ENCODE measurements at places on chromosomes 3 and 15. TPM values are rescaled to one million over a fixed set of nuclear protein-coding genes. Genes with fewer than 3 reads are reported as not detected.

DNA sequence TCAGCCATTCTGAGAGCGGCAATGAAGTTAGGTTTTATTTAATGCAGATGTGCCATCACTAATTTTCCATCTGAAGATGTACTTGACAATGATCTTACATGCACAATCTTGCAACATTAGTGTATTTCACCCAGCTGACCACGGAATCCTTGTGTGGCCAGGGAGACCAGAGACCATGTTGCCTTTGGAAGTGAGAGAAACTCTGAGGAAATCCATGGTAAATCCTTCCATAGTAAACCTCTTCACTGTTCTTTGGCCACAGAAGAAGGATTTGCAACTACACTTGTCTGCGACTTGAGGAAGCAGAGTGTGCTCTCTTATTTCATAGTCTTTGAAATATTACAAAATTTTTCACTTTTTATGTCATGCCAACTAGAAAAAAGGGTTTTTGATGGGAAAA lies 128.4 kb upstream of the IGSF10 start:
- DNase-seq: no peak

DNA sequence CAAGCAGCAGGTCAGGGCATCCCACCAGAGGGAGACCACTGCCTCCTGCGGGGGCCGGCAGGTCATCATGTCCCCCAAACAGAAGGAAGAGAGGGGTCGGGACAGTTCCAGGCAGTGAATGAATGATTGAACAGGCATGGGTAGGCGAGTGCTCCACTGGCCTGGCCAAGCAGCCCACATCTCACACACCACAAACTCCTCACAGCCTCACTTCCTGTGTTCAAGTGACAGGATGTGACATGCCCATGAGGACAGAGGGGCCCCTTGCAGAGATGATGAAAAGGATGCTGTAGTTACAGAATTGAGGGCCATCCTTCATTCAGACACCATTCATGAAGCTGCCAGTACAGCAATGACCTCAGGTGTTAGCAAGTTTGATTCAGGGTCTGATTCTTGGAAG lies 3.7 kb downstream of the IQSEC1 start:
- DNase-seq: no peak

- peak; percentile 99 for DNase-seq
These were observed 23.1 kb downstream of the ANXA2 start for GRCh38 chr15:60374628-60375081.

DNA sequence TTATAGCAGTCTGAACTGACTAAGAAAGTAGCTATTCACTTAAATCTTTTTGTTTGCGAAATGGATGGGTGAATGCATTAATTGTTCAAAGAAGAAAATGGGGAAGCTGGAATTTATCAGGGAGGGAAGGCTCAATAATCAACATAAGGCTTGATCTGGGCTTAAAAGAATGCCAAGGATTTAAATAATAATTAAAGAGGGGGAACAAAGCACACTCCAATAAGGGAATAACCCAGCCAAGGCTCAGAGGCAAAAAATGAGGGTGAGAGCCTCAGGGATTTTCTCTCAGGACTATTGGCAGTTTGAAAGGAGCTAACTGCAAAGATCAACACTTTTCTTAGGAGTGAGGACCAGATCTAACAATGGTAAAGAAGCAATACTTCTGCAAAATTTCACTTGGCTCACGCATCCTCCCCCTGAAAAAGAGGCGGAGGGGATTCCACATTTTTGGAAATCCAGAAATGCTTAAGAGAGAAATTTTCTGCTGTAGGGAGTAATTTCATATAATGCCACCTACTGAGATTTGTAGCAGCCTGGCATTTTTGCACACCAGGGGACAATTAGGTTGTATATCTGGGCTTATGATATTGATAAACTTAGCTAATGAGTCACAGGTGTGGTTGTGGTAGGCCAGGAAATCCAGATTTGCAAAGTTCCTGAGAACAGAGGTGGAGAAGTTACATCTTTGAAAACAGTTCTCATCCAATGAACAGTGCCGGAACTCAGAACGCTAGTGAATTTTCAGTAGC lies 405.1 kb downstream of the TUSC7 start:
- DNase-seq: no peak

- DNase-seq: no peak
These were observed 193.7 kb downstream of the WDR72 start for GRCh38 chr15:53565721-53566120.

GRCh38 chr3:179733797-179734196 lies 81.0 kb downstream of the USP13 start:
- DNase-seq: no peak

DNA sequence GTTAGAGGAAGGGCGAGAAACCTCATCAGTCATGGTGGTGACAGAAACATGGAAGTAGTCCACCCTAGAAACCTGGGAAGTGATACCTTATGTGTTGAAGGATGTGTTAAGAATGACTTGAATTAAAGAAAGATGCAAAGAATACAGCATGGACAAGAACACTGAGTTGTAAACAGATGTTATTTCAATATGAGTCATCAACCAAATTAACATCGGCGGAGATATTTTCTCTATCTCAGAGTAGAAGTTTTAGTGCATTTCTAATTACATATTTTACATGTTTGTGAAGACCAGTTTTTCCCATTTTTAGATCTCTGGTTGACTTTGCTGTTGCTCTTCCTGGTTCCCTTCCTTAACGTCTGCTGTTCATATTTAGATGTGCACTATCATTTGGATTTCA lies 268.8 kb upstream of the TBL1XR1 start:
- no peak for DNase-seq

DNA sequence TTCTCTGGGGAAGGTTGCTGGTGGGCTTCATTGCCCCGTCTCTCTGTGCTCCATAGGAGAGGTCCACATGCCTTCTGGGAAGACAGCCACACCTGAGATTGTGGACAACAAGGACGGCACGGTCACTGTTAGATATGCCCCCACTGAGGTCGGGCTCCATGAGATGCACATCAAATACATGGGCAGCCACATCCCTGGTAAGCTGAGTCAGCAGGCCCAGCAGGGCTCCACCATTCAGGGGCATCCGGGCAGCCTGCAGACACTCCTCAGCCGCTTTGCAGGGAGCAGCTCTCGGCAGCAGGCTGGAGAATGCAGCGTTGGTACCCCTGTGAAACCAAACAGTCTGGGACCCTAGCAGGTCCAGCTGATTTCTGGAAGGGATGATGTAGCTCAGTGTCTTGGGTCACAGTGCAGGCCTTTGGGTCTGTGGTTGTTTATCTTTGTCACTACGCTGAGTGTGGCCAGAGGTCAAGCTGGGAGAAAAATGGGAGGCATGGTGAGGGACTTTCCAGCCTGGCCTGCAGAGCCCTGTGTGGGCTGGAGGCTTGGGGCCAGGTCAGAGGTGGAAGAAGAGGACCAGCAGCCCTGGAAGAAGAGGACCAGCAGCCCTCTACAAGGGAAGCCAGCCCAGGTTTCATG lies 67.2 kb downstream of the DNASE1L3 start:
- DNase-seq: peak; percentile 37

DNA sequence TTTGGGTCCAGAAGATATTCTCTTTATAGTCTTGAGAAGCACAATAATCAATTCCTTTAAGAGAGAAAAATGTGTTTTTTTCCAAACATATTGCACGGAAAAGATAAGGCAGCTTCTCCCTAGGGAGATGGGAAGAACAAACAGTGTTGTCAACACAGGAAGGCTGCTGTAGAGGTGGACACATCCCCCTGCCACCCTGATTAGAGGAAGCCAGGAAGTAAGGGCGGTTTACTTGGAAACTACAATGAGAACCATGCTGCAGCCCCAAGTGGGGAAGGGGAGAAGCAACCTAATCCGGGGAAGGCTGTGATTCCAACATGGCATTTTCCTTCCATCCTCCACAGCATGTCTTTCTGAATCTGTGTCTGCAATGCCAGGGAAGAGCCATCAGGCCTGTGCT lies 256.9 kb upstream of the TGFBR2 start:
- no peak for DNase-seq

- peak; percentile 39 for DNase-seq
These were observed 8.3 kb upstream of the EPHA3 start for GRCh38 chr3:89098964-89099585.

GRCh38 chr3:142613491-142613890 lies 17.3 kb downstream of the PLS1 start:
- no peak for DNase-seq

DNA sequence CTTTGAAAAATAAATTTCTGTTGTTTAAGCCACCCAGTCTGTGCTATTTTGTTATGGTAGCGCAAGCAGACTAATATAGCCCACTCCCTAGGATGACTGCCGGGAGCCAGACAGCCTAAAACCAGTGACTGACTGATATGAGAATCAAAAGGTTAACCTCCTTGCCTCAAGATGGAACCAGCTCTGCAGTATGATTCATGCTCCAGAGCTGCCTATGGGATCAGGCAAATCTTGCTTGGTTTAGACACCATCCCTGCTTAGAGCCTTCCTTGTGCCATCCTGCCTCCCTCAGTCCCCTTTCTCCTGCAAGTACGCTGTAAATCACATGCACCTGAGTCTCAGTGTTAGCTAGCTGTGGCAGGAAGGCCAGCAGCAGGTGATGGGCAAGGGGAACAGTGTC lies 39.3 kb downstream of the TRANK1 start:
- DNase-seq: no peak

DNA sequence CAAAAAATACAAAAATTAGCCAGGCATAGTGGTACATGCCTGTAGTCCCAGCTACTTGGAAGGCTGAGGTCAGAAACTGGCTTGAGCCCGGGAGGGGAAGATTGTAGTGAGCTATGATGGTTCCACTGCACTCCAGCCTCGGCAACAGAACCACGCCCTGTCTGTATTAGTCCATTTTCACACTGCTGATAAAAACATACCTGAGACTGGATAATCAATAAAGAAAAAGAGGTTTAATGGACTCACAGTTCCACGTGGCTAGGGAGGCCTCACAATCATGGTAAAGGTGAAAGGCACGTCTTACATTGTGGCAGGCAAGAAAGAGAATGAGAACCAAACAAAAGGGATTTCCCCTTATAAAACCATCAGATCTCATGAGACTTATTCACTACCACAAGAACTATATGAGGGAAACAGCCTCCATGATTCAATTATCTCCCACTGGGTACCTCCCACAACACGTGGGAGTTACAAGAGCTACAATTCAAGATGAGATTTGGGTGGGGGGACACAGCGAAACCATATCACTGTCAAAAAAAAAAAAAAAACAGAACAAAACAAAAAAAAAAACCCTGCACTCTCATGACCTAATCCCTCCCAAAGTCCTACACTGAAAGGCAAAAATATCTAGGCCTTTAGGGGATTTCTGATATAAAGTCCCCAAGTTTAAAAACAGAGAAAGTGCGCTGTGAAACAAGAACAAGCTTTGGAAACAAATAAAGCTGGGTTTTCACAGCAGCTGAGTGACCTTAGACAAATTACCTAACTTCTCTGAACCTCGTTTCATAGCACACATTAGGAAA lies 224.7 kb downstream of the IGSF11 start:
- no peak for DNase-seq

TYRO3 gene
- 16.5 TPM for total RNA-seq

SEMA3B gene
- total RNA-seq: 99.9 TPM

All from Caki2 (cell line).